ENCODE measurements at places on chromosomes 7 and 10.

DNA sequence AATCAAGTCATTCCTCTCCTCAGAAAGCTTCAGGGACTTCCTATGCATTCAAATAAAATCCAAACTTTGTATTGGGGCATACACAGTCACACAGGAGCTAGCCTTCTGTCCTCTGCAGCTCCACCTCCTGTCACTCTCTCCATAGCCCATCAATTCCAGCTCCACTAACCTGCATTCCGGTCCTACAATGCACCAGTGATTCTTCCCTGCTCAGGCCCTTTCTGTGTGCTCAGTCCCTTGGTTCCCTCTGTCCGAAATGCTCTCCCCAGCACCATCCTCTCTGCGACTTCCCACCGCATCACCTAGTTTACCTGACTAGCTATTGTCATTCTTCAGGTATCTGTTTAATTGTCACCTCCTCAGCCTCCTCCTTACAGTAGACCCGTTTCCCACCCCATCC is 26.4 kb upstream of the YAE1 start:
- DNase-seq, result no peak

GRCh38 chr7:16189026-16189715 is 232.2 kb downstream of the CRPPA start:
- peak; percentile 91 for DNase-seq

GRCh38 chr7:31310321-31310935 is 30.1 kb downstream of the NEUROD6 start:
- no peak for DNase-seq

- DNase-seq, result no peak
Observed at GRCh38 chr10:53899463-53900160, 901.4 kb downstream of the PCDH15 start.

DNA sequence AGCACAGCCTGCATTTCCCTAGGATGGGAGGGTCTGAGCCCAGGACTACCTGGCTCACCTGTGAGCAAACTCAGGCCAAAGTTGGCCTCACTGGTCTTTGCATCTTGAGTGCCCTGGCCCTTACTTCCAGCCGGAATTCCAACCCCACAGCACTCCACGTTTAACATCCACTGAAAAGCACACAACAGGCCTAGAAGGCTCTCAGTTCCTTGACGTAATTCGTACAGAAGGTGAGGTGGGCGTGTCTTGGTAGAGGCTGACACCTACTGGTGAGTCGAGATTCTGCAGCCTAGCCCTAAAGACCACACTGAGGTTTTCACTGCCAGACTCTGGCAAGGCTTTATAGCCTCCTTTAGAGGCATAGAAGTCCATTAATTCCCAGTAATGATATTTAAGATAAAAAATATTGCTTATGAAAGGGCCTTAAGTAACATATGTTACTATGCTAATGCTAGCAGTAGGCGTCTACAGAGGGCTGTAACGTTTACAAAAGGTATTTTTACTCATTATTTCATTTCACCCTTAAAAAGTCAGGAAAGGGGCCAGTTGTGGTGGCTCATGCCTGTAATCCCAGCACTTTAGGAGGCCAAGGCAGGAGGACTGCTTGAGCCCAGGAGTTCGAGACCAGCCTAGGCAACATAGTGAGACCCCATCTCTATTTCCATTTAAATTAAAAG is 95.8 kb downstream of the HIP1 start:
- DNase-seq, result peak; percentile 80

DNA sequence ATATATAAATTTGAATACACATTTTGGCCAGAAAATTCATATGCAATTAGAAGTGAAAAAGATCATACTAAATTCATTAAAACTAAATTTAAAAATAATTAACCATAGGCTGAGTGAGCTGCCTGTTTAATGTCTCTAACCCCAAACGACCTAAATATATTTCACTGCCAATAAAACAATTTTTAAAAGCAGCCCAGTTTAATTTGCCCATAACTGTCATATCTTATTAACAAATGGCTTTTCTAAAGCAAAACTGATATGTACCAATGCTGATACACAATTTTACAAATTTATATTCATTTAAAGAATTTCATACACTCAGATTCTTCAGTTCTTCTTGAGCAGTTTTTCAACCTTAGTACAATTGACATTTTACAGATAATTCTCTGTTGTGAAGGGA is 99.9 kb downstream of the CACNA2D1 start:
- DNase-seq, result no peak

DNA sequence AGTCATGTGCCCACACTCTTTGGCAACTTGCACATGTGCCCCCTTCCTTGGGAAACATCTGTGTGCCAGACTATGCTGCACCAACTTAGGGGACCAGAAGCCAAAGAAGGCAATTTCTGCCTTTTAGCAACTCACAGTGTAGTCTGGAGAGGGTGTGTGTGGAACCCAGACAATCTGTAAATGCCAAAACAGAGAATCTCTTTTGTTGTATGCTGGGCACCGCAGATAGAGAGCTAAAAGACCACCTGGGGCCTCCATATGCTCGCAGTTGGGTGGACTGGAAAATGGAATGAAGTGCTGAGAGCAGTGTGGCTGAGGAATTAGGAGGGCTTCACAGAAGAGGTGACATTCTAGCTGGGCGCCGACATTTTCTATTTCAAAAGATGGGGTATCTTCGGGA is 26.4 kb downstream of the UBTD1 start:
- no peak for DNase-seq

GRCh38 chr10:129608653-129609052 is 141.6 kb downstream of the MGMT start:
- no peak for DNase-seq

DNA sequence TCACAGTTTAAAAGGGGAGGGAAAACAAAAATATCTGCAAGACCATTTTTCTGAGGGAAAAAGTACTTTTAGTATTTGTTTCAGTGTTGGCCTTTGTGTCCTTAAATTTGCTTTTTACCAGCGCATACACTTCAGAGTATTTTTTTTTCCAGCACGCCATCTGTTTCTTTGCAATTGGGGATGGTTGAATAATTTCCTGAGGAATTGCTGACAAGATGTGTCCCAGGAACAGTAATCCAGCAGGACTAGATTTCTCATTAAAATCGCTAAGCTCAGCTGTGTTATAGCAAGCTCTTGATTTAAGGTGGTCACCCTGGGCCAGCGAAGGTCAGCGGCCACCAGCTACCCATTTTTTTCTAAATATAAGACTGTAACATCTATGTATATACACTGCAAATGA is 156.9 kb upstream of the RHOBTB1 start:
- DNase-seq, result no peak

DNA sequence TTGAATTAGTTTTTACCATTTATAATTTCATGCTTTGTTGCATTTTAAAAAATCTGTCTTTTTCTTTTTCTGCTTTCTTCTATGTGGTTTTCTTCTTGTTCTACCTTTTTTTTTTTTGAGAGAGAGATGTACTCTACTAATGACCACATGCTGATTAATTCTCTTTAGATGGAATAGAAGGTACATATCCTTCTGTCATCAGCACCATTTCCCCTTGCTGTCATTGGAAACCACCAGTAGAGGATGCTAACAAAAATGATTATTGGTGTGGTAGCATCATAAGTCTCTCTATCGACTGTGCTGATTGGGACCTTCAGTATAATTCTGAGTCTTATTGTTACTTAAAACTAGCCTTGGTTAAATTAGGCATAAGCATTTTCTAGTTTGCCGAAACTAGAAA is 3.6 kb downstream of the ZEB1 start:
- DNase-seq, result no peak

DNA sequence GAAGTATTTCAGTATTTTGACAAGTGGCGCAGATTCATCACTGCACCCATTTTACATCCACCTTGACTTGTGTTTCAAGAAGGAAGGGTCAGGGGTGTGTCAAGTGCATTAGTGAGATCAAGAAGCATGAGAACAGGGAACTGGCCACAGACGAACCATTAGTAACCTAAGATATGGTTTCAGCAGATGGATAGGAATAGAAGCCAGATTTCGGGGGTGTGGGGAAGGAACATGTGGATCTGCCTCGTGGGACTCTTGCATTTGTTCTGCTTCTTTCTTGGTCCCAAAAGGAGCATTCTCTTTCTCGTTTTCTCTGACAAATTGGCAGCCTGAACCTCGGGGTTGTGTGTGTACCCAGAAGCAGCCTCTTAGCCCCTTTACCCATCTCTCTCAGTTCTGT is 9.6 kb downstream of the DENND2A start:
- no peak for DNase-seq

- no peak for DNase-seq
Observed at GRCh38 chr10:42952349-42952748, 124.5 kb upstream of the RET start.

DNA sequence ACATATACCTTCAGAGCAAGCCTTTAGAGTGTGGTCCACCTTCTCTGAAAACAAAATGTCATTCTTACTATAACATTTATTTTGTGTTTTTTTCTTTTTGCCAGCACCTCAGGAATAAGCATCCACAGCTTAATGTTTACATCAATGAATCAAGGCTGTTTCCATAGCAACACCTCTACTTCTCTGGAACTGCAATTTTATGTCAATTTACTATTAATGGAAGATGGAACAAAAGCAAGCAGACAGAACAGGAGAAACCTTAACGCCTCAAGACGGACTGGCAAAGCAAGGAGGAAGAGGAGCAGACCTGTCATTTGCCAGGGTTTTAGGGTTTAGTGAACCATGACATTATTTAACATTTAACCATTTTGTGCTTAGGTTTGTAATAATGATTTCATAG is 63.1 kb downstream of the PRR15 start:
- no peak for DNase-seq

DNA sequence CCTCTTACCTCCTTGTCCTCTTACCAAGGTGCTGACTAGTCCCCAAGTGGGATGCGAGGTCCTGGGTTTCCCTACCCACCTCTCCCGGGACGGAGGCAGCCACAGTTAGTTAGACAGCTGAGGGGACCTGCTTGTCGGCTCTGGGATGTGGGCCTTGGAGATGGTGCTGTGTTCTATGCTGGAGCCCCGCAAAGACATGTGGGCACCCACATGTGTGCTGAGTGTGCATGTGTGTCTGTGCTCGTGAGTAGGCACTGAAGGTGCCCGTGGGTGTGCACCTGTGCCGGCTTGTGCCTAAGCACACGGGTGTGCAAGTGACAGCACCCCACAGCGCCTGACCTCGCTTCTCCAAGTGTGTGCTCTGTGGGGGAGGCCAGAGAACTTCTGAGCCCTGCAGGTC is 62.2 kb downstream of the NEURL1 start:
- DNase-seq, result no peak

- DNase-seq, result no peak
Observed at GRCh38 chr10:84261236-84261915, 16.5 kb downstream of the RGR start.

- DNase-seq, result no peak
Observed at GRCh38 chr7:149884016-149884415, 10.2 kb downstream of the ATP6V0E2 start.

DNA sequence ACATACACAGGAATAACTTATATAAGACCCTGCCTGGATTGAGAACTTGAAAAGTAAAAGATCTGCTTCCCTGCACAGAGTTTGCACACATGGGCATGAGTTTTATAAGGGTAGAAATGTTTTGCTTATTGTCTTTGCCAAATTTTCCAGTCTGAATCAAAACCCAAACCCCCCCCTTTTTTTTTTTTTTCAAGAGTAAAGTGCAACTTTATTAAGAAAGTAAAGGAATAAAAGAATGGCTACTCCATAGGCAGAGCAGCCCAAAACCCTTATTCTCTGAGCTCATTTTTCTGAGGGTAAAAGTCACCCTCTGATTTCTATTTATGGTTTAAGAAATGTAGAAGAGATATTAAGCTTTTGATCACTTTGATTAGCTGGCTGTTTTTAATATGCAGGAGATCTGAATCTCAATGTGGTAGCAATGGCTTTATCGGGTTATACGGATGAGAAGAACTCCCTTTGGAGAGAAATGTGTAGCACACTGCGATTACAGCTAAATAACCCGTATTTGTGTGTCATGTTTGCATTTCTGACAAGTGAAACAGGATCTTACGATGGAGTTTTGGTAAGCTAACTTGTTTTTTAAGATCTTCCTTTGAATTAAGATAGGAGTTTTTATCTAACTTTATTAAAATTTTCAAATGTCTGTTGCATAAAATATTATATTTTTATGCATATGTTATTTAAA is 18.7 kb downstream of the MIOS start:
- DNase-seq, result no peak

- no peak for DNase-seq
Observed at GRCh38 chr7:72152161-72153131, 259.7 kb downstream of the CALN1 start.

GRCh38 chr10:24416248-24416647 is 207.3 kb downstream of the KIAA1217 start:
- DNase-seq, result no peak

DNA sequence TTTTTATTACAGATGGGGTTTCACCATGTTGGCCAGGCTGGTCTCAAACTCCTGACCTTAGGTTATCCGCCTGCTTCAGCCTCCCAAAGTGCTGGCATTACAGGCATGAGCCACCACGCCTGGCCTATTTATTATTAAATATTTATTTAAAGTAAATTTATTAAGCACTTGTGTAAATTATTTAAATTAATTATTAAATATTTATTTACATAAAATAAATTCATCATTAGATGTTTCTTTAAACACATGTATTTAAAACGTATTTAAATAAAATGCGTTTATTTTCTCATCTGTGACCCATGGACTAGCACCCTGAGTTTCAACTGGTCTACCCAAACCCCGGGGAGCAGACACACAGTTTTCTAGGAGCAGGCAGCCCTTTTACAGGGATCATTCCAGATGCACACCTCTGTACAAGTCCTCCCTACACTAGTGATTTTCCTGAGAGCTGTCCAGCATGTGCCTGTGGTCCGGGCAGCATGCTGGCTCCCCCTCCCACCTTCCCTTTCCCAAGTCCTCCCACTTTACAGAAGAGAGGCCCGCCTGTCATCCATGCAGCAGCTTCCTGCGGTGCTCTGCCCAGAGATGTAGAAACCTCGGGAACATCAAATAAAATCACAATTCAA is 89.2 kb upstream of the ATP6V0A4 start:
- DNase-seq, result no peak

DNA sequence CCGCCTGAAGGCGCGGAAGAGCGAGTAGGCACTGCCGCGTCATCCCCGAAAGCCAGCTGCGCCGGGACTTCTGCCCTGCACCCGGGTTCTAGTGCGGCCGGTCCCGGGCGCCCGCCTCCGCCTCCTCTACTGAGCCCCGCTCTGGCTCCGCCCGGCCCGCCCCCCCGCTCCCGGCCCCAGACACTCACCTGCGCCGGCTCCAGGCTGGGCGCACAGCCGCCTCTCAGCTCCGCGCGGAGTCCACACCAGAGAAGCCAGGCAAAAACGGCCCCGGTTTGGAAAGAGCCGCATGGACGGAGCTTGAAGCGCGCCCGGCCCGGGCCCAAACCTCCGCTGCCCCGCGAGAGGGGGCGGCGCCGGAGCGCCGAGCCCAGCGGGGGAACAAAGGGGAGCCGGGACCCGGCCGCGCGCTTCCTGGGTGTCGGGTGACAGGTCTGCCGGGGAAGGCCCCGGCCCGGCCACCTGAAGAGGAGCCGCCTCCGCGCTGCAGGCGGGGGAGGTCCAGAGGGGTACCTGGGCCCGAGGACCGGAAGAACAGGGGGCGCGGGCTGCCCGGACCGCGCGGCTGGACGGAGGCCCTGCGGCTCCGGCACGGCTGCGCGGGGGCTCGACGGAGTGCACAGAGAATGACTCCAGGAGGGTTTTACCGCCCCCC is 168.2 kb downstream of the NRF1 start:
- DNase-seq, result no peak

- no peak for DNase-seq
Observed at GRCh38 chr7:79403879-79404278, 49.6 kb downstream of the MAGI2 start.

Data from iris pigment epithelial cell (primary cell).